NCI-H69 (cell line): ENCODE measurements at places on chromosomes 7 and 10.

- DNase-seq, result peak; percentile 1
Observed at GRCh38 chr10:94316560-94316959, 46.2 kb downstream of the NOC3L start.

GRCh38 chr7:130560972-130561371 is 69.1 kb downstream of the MEST start:
- DNase-seq, result peak; percentile 76

DNA sequence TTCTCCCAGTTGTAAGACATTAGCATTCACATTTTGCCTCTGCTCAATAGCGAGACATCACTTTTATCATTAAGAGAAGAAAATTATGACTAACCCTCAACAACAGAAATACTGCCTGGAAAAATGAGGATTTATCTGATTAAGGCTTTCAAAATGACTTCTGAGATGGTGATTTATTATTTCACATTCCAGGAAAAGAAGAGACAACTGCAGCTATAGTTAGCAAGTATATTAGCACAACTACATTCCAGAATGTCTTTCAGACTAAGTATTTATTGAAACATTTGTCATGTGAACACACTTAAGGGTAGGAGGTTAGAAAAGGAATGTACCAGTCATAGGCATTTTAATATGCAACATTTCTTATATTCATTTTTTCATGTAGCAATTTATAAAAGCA is 162.0 kb downstream of the IQUB start:
- DNase-seq, result no peak

- DNase-seq, result no peak
Observed at GRCh38 chr7:133857376-133858119, 269.6 kb upstream of the LRGUK start.

DNA sequence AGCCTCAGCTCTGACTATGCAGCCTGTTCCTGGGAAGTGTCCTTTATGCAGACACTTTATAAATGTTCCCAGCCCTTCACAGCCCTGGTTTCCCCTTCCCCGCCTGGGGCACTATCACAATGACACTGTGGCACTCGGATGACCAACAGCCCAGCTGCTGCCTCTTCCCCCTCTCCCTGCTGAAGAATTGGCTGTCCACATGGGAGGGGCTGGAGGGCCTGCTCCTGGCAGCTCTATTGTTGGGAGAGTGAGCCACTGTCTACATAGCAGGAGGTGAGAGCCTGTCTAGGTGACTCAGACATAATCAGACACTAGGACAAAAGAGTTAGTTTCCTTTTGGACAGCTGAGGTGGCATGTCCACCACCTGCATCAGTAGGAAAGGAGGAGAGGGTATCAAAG is 437.5 kb downstream of the PLXNA4 start:
- DNase-seq, result peak; percentile 7

DNA sequence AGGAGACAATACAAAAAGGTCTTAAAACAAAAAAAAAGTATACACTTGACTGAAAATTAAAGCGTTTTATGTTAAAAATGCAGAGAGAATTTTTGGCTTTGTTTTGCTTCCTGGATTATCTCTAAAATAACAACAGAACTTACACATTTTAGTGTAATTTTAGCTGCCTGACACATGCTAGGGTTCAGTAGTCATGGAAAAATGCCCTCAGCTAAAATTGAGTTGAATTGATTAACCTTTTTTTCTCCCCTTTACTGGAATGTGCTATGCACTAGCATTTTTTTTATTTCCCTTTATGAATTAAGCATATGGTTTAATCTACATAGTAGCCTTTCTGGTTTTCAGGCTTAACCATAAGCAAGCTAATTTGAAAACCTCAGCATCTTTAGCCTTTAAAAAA is 89.9 kb downstream of the ZNF277 start:
- no peak for DNase-seq

DNA sequence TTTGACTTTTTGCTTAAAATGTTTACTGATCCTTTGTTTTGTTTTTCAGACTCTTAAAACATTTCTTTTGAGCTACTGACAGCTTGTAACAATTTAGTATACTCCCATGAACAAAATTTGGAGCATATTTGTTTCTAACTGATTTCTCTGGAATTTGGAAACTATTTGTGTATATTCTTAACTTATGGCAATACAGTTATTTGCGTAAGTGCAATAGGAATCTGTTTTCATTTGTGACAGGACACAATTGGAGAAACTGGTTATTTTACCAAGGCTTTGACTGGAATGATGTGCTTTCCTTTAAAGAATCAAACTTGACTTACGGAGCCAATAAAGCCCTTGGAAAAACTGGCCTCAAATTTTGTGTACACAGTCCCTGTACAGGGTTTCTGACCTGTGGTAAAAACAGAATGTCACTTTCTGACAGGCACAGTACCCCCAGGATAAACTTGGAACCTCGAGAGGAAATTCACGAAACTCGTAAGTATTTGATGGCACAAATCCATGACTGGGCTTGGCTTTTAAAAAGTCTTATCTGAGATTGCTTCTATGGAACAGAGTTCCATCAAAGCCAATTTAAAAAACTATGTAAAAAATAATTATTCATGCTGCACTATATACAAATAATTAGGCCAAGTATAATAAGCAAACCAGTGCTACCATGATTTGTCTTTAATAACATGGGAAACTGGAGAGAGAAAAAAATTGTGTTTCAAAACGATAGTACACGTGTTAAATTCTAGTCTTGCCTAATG is 70.4 kb downstream of the ST8SIA6 start:
- DNase-seq, result no peak

- DNase-seq, result no peak
Observed at GRCh38 chr7:133053321-133053891, 28.5 kb downstream of the CHCHD3 start.

DNA sequence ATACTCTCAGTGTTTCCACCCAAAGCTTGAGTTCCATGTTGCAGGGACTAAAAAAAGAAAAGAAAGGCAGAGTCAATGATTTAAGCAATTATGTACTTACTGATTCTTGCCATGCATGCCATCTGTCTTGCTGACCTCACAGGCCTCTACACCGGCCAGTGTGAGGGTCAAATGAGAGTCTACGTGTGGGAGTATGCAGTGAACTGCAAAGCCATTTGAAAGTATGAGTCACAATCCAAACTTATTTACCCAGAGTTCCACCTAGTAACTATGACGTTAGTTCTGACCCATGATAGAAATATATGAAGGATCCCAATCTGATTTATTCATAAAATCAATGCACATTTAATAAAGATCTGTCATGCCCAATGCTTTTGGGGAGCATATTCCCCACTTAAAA is 26.5 kb downstream of the PDE1C start:
- no peak for DNase-seq

DNA sequence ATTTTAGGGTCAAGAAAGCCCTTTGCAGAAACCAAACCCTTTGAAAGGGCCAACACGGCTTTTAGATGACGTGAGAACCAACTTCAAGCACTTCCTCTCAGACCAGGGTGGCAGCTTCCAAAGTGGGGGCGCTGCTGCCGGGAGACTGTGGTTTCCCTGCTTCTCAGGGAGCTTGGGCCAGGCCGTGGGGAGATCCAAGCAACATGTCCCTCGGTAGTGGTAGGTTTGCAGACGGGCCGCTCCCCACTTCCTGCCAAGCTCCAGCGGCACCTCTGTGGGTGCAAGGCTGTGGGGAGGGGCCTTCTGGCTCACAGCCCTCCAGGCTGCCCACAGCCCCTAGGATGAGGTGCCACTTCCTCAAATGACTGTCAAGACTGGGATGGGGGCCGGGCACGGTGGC is 132.4 kb downstream of the FAM53B start:
- DNase-seq, result no peak

- no peak for DNase-seq
Observed at GRCh38 chr7:158933468-158934139, 77.2 kb downstream of the DYNC2I1 start.

GRCh38 chr10:127556916-127557315 is 7.8 kb downstream of the NPS start:
- no peak for DNase-seq

DNA sequence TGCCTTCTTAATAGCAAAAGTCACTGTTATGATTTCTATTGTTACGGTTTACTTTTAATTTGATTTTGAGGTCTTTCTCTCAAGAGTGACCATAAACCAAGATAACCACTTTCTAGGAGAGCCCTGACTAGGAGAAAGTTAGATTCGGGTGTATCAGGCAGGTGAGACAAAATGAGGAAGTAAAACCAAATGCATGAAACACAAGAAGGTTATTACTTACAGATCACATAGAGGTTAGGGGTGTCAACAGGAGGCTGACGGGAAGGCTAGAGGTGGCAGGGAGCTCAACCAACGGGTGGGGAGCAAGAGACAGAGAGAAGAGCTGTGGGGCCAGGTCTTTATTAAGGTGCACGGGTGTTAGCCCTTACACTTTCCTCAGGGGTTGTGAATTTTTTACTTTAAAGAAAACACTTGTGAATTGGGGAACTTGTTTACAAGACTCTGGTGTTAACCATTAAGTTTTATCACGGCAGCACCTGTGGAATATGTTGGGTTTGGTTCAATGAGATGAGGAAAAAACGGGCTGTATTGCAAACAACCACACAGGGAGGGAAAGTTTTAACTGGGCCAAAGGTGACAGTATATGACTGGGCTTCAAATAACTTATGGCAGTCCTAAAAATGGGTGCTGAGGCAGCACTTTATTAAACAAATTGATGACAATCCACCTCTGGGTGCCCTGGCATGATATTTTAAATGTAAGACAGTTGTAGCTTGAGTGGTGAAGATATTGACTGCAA is 154.9 kb downstream of the SDHAF3 start:
- DNase-seq, result no peak

- no peak for DNase-seq
Observed at GRCh38 chr10:60899266-60899665, 44.7 kb downstream of the RHOBTB1 start.

DNA sequence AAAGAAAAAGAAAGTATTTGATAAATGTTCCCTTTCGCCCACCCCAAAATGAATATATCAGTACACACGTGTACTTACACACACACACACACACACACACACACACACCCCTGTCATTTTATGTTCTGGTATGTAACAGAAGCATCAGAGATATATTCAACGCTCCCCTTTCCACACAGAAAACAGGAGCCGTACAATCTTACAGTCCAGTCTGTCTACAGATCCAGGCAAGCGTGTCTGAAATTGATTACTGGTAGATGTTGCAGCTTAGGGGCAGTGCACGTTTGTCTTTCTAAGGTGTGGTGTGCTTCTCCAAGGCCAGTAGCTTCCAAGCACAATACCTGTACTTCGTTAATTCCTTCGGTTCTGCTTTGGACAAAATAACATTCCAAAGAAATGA is 143.7 kb upstream of the RNF32 start:
- DNase-seq, result no peak

GRCh38 chr7:127578711-127579275 is 6.6 kb downstream of the GCC1 start:
- peak; percentile 33 for DNase-seq

DNA sequence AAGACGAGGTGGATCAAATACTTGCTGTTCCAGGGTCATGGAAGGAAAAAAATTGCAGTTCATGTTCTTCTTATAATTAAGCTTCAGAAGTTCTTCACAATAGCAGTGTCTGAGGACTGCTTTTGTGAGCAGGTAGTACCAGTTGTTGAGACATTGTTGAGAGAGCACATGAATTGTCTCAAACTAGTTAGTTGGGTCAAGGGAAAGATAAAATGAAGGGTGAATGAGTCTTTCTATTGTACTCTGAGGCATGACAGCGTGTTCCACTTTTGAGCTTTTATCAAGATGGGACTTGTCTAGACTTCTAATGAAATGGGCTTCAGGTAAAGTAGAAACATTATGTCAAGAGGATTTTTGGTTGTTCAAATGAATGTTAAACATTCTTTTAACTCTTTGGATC is 26.0 kb downstream of the KAT6B start:
- DNase-seq, result peak; percentile 62

DNA sequence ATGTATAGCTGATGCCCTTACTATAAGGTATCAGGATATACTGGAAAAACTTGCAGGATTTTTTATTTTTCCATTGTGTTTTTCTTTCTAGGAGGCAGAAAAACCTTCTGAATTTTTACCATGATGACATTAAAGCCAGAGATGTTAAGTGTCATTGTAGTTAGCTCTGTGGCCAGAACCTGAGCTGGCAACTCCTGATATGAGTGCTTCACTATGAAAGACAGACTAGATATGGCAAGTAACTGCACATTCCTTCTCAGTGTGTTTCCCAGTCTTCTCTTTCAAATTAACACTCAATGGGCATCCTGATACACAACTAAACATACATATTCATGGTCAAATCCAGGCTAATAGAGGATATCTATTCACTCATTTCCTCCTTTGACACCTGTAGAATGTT is 166.2 kb downstream of the CTTNBP2 start:
- no peak for DNase-seq

- DNase-seq, result peak; percentile 87
Observed at GRCh38 chr7:128697302-128697905, 25.3 kb downstream of the GARIN1A start.

- DNase-seq, result no peak
Observed at GRCh38 chr7:158812684-158813083, 16.6 kb downstream of the ESYT2 start.

DNA sequence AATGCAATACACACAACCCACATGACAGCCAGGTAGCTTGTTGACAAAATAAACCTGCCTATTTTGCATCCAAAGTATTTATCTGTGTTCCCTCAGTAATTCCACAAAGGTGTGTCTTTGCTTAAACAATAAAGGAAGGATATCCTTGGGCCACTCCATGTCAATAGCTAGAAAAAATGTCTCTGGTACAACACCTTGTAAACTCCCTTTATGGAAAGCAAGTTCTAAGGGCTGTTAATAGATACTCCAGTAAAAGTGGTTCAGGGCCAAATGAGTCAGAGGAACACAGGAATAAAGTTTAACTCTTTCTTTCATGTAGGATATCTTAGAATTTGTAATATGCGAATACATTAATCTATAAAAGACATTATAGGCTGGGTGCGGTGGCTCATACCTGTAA is 96.9 kb upstream of the LRRTM3 start:
- no peak for DNase-seq

- DNase-seq, result no peak
Observed at GRCh38 chr10:131815266-131816156, 85.3 kb upstream of the PPP2R2D start.

GRCh38 chr7:102830197-102830596 is 81.4 kb downstream of the FAM185A start:
- no peak for DNase-seq

- DNase-seq, result no peak
Observed at GRCh38 chr7:5477723-5478531, 54.3 kb upstream of the TNRC18 start.

- no peak for DNase-seq
Observed at GRCh38 chr7:93830141-93830925, 60.2 kb downstream of the TFPI2 start.
